Foreskin fibroblast (primary cell): ENCODE measurements at places on chromosomes 5 and 9.

GRCh38 chr9:135463140-135463539 lies 16.4 kb upstream of the PPP1R26 start:
- DNase-seq, result peak; percentile 40

DNA sequence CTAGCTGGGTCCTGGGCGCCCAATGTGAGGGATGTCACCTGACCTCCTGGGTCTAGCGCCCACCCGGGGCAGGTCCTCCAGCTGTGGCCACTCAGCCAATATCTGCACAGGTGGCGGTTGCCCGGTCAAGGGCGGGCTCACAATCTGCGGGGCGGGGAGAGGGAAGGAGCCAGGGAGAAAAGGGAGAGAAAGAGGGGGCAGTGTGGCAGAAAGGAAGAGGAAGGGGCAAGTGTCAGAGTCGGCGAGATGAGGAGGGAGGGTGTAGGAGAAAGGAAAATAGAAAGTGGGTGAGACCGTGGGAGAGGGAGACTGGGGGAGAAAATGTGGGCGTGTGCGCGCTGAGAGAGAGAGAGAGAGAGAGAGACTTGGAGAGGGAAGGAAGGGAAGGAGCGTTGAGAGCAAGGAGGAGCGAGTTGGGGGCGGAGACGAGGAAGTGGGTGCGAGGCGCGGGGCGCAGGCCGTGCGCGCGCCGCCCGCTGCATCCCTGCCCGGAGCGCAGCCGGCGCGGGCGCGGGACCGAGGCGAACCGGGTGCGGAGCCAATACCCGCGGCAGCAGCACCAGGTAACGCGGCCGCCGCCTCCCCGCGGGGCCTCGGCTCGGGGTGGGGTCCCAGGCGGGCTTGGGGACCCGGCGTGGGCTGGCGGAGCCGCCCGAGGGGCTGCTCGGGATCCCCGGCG lies at the start of gene HRH2:
HRH2 (plus strand) TSS at position 479 of the 679 bp plus-strand sequence. CDS start 25,163 bp downstream, outside the sequence.
- no peak for DNase-seq

GRCh38 chr5:73625944-73626811 lies at the start of gene ARHGEF28:
Gene ARHGEF28, plus strand, starts transcription at chr5:73626196. Its CDS starts 58,656 bp downstream, at chr5:73684852.
- DNase-seq, result peak; percentile 91

- DNase-seq, result peak; percentile 54
Measured at GRCh38 chr5:108481355-108481931, 99.5 kb upstream of the FBXL17 start.

DNA sequence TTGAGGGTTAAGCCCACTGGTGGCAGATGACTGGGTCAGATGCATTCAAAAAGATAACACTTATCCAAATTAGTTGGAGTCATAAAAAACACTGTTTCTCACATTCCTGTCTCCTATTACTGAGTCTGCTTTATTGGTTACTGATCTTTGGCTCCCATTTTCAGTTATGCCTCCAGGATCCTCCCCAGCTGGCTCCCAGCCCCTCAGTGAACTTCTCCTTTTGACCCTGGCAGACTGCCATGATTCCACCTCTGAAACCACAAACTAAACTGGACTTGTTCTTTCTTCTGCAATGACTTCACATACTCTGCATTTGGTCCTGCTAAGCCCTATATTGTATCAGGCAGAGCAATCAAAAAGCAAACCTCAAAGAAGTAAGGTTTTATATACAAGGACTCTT lies 860.8 kb upstream of the DMAC1 start:
- peak; percentile 63 for DNase-seq

GRCh38 chr5:165057145-165057544 lies 1551.7 kb downstream of the MAT2B start:
- DNase-seq, result no peak

DNA sequence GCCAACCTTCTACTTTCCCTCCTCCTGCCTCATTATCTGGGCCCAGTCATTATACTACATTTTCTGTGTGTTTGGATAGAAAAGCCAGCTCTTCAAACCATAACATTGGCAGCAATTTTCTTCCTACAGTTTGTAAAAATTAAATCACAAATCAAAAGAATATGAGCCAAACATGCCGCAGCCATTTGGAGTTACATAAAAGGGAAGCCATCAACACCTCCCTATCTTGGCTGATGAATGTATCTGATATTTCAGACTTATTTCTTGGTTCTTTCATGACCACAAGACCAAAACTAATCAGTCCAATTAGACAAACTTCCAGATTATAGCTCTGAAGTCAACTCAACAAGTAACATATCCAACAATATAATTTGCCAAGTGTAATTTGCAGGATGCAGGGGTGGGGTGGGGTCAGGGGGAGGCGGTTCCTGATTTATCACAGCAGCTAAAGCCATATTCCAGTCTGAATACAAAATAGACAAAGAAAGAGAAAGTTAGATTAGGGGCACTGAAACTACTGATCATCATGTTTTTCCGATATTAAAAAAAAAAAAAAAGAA lies 89.4 kb upstream of the CNTLN start:
- DNase-seq, result no peak

GRCh38 chr9:128163523-128164306 lies 3.6 kb downstream of the BBLN start:
- no peak for DNase-seq

DNA sequence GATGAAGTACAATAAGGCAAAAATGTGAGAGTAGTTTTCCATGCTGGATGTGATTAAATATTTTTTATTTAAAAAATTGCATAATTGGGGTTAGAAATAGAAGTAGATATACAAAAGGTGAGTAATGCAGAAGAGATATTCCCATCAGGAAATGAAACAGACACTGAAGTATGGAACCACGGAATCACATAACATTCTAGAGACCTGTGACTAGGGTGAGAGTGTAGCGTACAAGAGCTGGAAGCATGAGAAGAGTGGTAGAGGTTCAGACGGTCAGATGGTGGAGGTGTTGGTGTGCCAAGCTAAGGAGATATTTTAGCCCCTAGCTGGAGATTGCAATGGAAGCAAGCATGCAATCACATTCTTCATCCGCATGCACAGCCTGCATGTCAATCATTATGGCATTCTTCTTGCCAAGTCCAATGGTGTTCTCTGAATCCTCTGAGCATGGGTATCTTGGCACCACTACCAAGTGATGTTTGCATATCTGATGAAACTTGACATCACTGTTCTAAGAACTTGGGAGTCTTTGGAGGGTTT lies 587.8 kb downstream of the PSAT1 start:
- no peak for DNase-seq

GRCh38 chr5:76083555-76084495 lies 642 bp downstream of the SV2C start:
- no peak for DNase-seq

DNA sequence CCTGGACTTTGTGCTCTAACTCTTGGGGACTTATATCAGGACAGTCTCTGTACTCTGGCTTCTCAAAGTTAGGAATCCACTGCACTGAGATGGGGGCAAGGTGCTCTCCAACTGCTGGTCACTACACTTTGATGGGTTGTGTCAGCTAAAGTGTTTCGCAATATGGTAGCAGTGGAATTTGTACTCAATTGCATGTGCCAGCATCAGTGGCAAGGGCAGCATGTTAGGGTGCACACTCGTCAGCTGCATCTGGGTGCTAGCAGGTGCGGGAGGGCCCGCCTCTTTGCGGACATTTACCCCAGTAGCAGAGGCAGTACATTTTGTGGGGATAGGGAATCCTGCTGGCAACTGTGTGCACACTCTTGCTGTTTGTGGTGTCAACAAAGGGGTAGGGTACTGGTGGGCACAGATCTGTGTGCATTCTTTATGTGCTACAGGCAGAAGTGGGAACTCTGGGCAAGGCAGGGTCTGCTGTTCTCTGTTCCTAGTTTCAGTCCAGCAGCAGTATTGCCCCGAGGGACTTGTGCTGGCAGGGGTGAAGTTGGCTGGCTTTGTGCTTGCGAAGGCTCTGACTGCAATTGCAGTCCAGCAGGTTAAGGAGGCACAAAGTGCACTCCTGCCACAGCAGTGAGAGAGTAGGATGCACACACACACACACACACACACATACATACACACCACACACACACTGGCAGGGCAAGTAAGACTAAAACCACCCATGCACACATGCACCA lies 924.8 kb upstream of the CDH9 start:
- DNase-seq, result no peak

- peak; percentile 49 for DNase-seq
Measured at GRCh38 chr9:112542593-112543292, 56.1 kb downstream of the KIAA1958 start.
